HFFc6 (cell line): ENCODE measurements at places on chromosomes 16 and 17. TPM values are rescaled to one million over a fixed set of nuclear protein-coding genes. Genes with fewer than 3 reads are reported as not detected.

Gene LRRC36
- not detected in 3 replicates for total RNA-seq

- DNase-seq: no peak
- H3K4me1 ChIP-seq: peaks cover 6% of the 10 kb centered on the region; the same call in 1 of the 2 replicates
- H3K36me3 ChIP-seq: no peaks in the 10 kb centered on the region
- no peak overlapping the region for H3K4me3 ChIP-seq
Observed at GRCh38 chr16:80100846-80101451, 439.8 kb upstream of the DYNLRB2 start.

Gene MEIOB
- total RNA-seq: not detected in 3 replicates

DNA sequence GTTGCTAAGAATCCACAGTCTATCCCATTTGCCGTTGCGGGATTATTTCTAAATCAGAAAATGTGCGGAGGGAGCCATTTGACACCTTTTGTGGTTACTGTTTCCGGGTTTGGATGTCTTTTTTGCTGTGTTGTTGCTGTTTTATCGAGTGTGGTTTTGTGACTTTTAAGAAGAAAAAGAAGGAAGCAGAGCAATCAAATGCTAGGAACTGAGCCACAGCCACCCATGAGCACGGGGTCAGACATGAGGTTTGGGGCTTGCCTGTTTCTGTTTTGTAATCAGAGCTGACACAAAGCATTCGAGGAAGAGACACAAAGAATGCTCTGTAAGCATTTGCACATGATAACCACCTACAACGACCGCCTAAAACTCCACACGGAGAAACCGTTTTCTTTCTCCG, 53.1 kb upstream of the CHMP6 start:
- no peak for DNase-seq
- peaks cover 3% of the 10 kb centered on the region for H3K27me3 ChIP-seq
- H3K4me3 ChIP-seq: no peak overlapping the region
- H3K27ac ChIP-seq: no peak overlapping the region
- peaks cover 11% of the 10 kb centered on the region for H3K36me3 ChIP-seq

Gene CDH11
- 515 to 533 TPM (median 528 TPM) in 3 replicates for total RNA-seq

- peak; percentile 49 for DNase-seq
- no peak overlapping the region for H3K27ac ChIP-seq
- no peaks in the 10 kb centered on the region for H3K36me3 ChIP-seq
Observed at GRCh38 chr16:80580109-80580832, 39.5 kb downstream of the DYNLRB2 start.

Gene PRAC2
- not detected in 3 replicates for total RNA-seq

DNA sequence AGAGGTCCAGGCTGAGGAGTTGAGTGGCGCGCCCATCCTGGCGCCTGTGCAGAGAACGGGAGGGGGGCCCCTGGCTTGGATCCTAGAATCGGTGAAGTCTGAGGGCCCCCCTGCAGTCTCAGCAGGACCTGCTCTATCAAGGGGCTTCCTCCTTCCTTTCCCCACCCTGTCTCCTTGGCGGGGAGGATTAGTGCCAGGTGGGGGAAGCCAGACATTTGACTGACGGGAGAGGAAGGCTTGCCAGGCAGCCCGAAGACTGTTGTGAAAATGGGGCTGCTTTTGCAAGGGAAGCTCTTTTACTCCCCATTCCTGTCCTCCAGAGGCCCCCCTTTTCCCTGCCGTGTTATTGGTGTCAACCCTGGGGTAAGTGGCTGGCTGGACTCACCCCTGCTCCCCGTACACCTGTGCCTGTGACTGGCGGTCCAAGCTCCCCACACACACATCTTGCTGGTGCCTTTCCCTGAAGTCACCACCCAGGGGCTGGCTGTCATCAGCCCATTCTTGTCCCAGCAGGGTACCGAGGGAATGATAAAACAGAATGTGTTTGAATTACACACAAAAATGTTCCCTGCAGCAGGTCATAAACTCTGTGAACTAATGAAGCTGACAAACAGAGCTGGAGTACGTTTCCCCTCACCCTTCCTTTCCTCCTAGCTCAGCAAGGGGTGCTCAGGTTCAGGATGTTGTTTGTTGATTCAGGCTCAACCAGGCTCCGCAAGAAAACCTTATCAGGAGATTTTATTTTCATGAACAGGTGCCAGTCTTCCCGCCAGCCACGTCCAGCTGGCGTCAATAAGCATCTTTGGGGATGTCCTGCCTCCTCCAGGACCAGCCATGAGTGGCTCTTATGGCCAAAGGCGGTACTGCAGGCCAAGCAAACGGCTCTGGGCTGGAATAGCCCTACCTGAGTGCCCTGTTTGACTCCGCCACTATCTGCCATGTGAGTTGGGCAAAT, 4.4 kb upstream of the ARMC7 start:
- H3K4me1 ChIP-seq: peaks cover 11% of the 10 kb centered on the region; the same call in 1 of the 2 replicates
- peaks cover 12% of the 10 kb centered on the region for H3K36me3 ChIP-seq
- no peak overlapping the region for H3K27ac ChIP-seq
- peaks cover 2% of the 10 kb centered on the region for H3K27me3 ChIP-seq
- DNase-seq: peak; percentile 24
- H3K4me3 ChIP-seq: no peak overlapping the region

Gene MYH2
- total RNA-seq: 0.05 TPM in 1 of 2 replicates, not detected in the other

GRCh38 chr17:33436321-33436720, 143.2 kb upstream of the ASIC2 start:
- no peak overlapping the region for H3K4me3 ChIP-seq
- H3K27me3 ChIP-seq: peaks cover 5% of the 10 kb centered on the region
- H3K4me1 ChIP-seq: no peaks in the 10 kb centered on the region
- H3K36me3 ChIP-seq: no peaks in the 10 kb centered on the region
- no peak overlapping the region for H3K27ac ChIP-seq

Gene SPHK1
- total RNA-seq: 56.1 to 67.0 TPM (median 59.8 TPM) in 3 replicates

Gene RGS11
- total RNA-seq: 1.5 to 3.3 TPM (median 2.0 TPM) in 3 replicates

GRCh38 chr17:16371742-16372141, 9.1 kb upstream of the UBB start:
- no peak overlapping the region for H3K4me3 ChIP-seq
- peak; percentile 71 for DNase-seq
- peaks cover 13% of the 10 kb centered on the region for H3K4me1 ChIP-seq

- peak overlapping the region; percentile 98 for H3K4me3 ChIP-seq
- peak; percentile 97 for DNase-seq
- peaks cover 43% of the 10 kb centered on the region for H3K36me3 ChIP-seq
- H3K27me3 ChIP-seq: peaks cover 77% of the 10 kb centered on the region
- peaks cover 70% of the 10 kb centered on the region for H3K4me1 ChIP-seq
Observed at GRCh38 chr17:59842901-59843652, 49.7 kb downstream of the TUBD1 start.

- peaks cover 21% of the 10 kb centered on the region for H3K4me1 ChIP-seq
- DNase-seq: no peak
- H3K36me3 ChIP-seq: peaks cover 16% of the 10 kb centered on the region
- H3K27me3 ChIP-seq: no peaks in the 10 kb centered on the region; the same call in none of the 2 replicates
- peak overlapping the region; percentile 88 for H3K27ac ChIP-seq
Observed at GRCh38 chr17:39688945-39689344, 1.1 kb upstream of the PGAP3 start.

Gene CORO1A
- total RNA-seq: 4.0 to 4.4 TPM (median 4.2 TPM) in 3 replicates

Gene DNAI2
- not detected in 3 replicates for total RNA-seq

Gene CLDN7
- total RNA-seq: 0.42 to 1.7 TPM (median 0.87 TPM) in 3 replicates

Gene KRT33A
- total RNA-seq: not detected in 3 replicates

Gene CLEC18B
- total RNA-seq: not detected in 2 replicates

DNA sequence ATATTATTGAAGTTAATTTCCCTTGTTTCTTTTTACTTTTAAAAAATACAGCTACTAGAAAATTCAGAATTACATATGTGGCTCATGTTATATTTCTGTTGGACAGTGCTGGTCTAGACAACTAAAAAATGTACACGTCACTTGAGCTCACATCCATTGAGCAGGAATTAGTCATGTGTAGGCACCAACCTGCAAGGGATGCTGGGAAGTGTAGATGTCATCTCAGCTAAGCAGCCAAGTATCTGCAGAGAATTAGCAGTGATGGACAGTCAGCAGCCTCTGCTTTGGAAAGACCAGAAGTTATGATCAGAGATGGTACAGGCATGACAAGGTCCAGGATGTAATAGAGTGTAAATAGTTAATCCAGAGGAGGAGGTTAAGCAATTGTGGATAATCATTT, 87.1 kb upstream of the HS3ST2 start:
- peaks cover 10% of the 10 kb centered on the region for H3K27me3 ChIP-seq
- no peaks in the 10 kb centered on the region for H3K36me3 ChIP-seq
- no peaks in the 10 kb centered on the region for H3K4me1 ChIP-seq
- no peak for DNase-seq

Gene OMG
- not detected in 3 replicates for total RNA-seq

DNA sequence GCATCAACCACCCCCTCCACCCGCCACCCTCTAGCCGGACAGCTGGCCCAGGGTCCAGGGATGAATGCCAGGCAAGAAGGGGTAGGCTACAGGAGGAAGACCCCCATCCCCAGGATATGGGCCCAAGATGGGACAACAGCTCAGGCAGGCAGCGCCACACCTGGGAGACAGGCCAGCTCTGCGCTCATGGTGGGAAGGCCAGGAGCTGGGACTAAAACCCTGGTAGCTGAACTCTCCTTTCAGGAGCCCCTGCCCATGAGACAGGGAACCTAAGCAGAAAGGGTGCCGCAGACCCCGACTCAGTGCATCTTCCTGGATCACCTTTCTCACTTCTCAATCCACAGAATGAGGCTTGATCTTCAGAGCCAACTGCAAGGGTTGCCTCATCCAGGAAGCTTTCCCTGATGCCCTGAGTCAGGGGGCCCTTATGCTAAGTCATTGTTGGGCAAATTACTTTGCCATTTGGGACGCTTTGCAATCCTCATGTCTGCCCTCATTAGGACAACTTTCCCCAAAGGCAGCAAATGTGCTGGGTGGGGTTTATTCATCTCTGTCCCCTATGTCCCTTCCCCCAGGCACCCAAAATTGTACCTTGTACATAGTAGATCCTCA, 9.0 kb downstream of the ZDHHC1 start:
- H3K27me3 ChIP-seq: peaks cover under 1% of the 10 kb centered on the region; the same call in 1 of the 2 replicates
- DNase-seq: no peak
- peak overlapping the region; percentile 95 for H3K27ac ChIP-seq
- peaks cover 35% of the 10 kb centered on the region for H3K4me1 ChIP-seq

DNA sequence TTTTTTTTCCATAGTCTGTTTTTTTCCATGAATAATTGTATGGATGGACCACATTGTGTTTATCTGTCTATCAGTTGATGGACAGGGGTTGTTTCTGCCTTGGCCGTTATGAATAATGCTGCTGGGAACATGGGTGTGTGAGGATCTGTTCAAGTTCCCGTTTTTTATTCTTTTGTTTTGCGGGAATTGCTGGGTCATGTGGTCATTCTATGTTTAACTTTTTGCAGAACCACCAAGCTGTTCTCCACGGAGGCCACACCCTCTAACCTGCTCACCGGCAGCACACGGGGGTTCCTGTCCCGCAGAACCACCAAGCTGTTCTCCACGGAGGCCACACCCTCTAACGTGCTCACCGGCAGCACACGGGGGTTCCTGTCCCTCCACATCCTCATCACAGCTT, 5.9 kb upstream of the MSLN start:
- no peak for DNase-seq
- peaks cover 14% of the 10 kb centered on the region for H3K27me3 ChIP-seq
- no peaks in the 10 kb centered on the region; the same call in 1 of the 2 replicates for H3K4me1 ChIP-seq
- no peak overlapping the region for H3K4me3 ChIP-seq

DNA sequence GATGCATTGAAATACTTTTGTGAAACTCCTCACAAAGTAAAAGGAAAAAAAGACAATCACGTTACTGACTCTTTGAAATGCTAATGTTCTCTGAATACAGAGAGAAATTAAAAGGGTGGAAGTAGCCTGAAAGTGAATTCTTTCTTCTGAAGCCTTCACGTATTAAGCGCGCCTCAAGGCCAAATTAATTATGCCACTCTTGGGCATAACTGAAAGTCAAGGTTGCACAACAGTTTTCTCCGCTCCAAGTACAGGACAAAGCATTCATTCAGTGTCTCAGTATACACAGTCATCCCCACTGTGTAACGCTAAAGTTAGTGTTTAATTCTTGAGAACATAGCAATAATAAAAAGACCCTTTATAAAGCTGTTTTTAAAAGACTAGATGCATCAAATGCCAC, 21.5 kb downstream of the PARN start:
- no peak overlapping the region for H3K4me3 ChIP-seq
- H3K27me3 ChIP-seq: no peaks in the 10 kb centered on the region
- no peak overlapping the region for H3K27ac ChIP-seq
- no peak for DNase-seq
- no peaks in the 10 kb centered on the region for H3K4me1 ChIP-seq

DNA sequence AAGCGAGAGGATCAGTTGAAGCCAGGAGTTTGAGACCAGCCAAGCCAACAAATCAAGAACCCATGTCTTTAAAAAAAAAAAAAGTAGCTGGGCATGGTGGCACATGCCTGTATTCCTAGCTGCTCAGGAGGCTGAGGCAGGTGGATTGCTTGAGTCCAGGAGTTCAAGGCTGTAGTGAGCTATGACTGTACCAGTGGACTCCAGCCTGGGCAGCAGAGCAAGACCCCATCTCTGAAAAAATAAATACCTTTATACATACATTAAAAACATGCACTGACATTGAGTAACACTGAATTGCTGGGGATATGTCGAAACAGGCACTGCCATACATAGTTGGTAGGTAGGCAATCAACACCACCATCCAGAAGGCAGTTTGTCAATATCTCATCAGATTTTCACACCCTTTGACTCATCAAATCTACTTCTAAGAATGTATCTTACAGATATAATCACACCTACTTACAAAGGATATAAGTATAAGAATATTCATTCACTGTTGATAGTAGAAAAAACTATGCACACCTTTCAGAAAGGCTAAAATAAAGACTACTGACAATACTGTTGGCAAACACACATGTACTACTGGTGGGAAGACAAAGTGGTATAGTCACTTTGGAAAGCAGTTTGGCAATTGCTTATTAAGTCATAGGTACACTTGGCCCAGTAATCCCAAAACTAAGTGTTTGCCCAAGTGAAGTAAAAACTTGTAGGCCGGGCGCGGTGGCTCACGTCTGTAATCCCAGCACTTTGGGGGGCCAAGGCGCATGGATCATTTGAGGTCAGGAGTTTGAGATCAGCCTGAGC, 6.4 kb upstream of the CEP20 start:
- peaks cover 23% of the 10 kb centered on the region for H3K4me1 ChIP-seq
- no peak overlapping the region for H3K27ac ChIP-seq
- no peaks in the 10 kb centered on the region; the same call in 1 of the 2 replicates for H3K27me3 ChIP-seq
- no peak overlapping the region for H3K4me3 ChIP-seq
- DNase-seq: no peak

Gene FGF11
- 0.10 to 0.31 TPM (median 0.18 TPM) in 3 replicates for total RNA-seq

- no peaks in the 10 kb centered on the region for H3K4me1 ChIP-seq
- no peaks in the 10 kb centered on the region for H3K36me3 ChIP-seq
- no peak overlapping the region for H3K4me3 ChIP-seq
- DNase-seq: no peak
- peaks cover 2% of the 10 kb centered on the region; the same call in 1 of the 2 replicates for H3K27me3 ChIP-seq
- H3K27ac ChIP-seq: no peak overlapping the region
Observed at GRCh38 chr16:13471036-13471435, 448.9 kb upstream of the ERCC4 start.

DNA sequence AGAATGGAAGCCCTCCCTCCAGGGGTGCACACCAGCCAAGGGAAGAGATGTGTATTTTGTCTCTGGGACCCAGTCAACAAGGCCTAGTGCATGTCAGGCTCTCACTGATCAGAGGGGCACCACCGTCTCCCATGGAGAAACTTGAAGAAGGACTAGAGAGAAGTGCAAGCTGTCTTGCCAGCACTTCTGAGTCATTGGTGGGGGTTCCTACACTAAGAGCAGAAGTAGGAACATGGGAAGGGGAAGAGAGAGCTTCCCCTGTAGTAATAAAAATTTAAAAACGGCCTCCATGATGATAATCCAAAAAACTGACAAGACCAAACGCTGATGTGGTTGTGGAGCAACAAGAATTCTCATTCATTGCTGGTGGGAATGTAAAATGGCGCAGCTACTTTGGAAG, 46.3 kb downstream of the DYNLRB2 start:
- H3K27me3 ChIP-seq: no peaks in the 10 kb centered on the region; the same call in 1 of the 2 replicates
- H3K36me3 ChIP-seq: peaks cover 18% of the 10 kb centered on the region; the same call in 1 of the 2 replicates
- peaks cover 40% of the 10 kb centered on the region for H3K4me1 ChIP-seq
